Hematopoietic multipotent progenitor cell treated with erythropoietin and hydrocortisone succinate and interleukin-3 and kit ligand, for 4 days (in vitro differentiated cells): ENCODE measurements at places on chromosomes 12 and 14.

DNA sequence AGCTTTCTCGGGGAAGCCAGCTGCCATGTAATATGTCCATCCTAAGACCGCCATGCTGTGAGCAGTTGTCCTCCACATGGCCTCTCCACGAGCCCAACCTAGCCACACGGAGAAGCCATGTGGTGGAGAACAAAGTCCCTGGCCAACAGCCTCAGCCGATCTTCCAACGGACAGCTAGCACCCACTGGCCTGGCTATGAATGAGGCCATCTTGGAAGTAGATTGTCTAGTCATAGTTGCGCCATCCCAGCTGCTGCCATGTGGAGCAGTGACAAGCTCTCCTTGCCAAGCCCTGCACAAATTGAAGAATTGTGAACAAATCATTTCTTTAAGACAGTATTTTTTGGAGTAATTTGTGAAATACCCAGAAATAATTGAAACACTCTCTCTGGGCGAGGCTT, 49.3 kb upstream of the USP44 start:
- DNase-seq = no peak

DNA sequence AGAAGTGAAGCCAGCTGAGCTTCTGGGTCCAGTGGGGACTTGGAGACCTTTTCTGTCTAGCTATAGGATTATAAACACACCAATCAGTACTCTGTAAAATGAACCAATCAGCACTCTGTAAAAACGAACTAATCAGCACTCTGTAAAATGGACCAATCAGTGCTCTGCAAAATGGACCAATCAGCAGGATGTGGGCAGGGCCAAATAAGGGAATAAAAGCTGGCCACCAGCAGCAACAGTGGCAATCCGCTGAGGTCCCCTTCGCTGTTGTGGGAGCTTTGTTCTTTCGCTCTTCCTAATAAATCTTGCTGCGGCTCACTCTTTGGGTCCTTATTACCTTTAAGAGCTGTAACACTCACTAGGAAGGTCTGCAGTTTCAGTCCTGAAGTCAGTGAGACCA, 72.3 kb downstream of the NTS start:
- DNase-seq = no peak

DNA sequence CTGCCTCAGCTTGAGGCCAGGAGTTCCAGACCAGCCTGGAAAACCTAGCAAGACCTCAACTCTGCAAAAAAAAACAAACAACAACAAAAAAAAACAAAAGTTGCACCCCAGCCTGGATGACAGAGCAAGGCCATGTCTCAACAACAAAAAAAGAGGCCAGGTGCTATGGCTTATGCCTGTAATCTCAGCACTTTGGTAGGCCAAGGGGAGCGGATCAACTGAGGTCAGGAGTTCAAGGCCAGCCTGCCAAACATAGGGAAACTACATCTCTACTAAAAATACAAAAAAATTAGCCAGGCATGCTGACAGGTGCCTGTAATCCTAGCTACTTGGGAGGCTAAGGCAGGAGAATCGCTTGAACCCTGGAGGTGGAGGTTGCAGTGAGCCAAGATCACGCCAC, 6.5 kb upstream of the SLC2A14 start:
- DNase-seq = no peak

- DNase-seq = no peak
Observed at GRCh38 chr12:80829767-80830166, 108.0 kb downstream of the LIN7A start.

DNA sequence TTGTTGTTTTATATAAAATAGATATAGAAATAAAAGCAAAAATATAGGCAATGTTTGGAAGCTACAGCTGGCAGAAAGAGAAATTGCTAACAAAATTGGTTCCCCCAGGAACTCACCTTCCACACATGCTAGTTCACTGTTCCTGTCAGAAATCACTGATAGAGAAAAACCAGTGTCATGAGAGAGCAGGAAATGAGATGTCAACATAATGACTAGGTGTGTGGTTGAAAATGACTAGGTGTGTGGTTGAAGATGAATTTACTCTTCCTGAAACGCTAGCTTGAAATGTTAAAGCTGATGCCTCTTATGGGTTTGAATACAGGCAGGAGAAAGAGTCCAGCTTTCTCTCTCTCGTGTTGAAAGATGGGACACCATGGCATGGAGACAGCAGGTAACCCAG, 216.3 kb downstream of the C12orf42 start:
- no peak for DNase-seq

DNA sequence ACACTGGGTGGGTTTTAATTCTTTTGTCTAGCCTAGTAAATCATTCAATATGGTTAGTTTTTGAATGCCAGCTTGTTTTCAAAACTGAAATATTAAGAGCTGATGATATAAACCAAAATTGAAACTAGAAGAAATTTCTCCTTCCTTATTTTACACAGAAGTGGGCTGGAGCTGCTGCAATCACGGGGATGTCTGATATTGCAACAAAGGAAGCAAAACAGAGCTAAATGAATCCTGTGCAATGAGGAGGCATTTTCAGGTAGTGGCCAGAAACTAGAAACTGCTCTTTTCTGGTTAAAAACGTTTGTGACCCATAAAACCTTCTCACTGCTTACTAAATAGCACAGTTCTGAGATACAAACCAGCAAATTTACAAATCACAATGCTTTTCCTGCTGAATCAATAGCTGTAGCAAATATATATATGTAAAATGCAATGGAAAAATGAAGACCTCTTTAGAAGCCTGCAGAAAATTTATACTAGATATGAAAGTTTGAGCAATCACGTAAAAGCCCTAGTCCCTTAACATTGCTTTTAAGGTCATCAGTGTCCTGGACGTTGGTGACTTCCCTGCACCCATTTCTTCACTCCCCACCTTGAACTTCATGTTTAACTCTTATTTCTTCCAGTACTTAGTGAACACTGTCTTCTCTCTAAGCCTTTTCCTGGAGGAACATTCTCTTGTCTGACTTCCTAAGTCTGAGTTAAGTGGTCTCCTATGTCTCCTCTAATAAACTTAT, 15.9 kb upstream of the LRRK2 start:
- DNase-seq = peak; percentile 47

GRCh38 chr12:7282844-7283243, 21.0 kb upstream of the ACSM4 start:
- DNase-seq = no peak

DNA sequence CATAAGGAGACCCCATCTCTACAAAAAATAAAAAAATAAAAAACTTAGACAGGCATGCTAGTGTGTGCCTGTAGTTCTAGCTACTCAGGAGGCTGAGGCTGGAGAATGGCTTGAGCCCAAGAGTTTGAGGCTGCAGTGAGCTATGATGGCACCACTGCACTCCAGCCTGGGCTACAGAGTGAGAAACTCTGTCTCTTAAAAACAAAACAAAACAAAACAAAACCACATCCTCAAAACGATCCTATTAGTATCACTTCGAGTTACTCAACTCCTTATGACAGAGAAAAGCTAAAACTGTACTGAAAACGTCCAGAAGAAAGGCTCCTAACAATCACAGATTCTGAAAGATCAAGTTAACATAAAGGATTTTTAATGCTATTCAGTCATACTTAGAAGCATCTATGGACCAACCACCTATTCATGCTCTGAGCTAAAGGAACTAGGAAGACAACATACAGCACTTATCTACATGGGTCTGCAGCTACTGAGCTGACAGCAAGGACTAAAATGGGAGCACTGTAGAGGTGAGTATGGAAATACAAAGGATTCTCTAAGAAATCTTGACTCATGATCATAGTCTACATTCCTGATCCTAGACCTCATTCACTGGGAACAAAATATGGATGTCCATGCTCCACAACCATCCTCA, 75.3 kb upstream of the DUSP6 start:
- peak; percentile 24 for DNase-seq

DNA sequence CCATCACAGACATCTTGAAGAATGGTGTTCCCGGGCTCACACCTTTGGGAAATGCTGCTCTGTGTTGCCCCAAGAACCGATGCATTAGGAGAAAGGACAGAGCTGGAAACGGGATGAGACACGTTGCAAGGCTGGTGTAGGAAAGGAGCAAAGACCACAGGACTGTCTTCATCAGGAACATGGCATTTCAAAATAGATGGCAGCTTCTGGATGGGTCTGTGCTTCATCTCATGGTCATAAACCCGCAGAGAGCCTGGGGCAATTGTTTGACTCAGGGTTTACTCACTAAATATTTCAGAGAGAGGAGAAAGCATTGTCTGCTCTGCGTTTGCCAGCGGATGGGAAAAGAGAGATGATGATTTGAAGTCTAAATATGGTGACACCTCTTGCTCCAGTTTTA, 76.3 kb downstream of the CACNA1C start:
- DNase-seq = no peak

DNA sequence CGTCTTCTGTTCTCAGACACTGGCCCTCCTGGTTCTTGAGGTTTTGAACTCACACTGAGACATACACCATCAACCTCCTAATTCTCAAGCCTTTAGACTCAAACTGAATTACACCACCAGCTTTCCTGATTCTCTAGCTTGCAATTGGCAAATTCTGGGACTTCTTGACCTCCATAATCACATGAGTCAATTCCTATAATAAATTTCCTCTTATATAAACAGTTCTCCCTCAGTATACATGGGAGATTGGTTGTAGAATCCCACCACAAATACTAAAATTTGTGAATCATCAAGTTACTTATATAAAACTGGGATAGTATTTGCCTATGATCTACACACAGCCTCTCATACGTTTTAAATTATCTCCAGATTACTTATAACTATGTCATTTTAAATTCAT, 162.2 kb downstream of the DIO2 start:
- DNase-seq = no peak

DNA sequence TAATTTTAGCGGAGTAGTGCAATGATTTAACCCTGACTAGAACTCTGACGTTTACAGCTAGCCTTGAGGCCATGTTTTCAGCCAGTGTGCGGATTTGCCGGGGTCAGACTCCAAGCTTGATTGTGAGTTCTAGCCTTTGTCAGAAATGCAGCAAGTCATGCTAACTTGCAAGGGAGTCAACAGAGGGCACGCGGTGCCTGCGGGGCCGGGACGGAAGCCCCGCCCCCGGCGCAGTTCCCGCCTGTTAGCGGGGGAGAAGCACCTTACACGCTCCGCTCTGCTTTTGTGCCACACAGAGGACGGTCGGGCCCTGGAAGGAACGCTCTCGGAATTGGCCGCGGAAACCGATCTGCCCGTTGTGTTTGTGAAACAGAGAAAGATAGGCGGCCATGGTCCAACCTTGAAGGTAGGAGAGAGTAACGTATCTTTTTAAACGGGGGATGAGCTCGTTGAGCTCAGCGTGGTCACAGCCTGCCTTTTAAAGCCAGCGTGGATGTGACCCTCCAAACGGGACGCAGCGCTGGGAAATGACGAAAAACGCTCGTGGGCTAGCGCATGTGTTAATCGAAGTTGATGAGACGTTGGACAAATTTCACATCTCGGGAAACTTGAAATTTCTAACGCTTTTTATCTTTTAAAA, 14.8 kb upstream of the EID3 start:
- DNase-seq = peak; percentile 96

DNA sequence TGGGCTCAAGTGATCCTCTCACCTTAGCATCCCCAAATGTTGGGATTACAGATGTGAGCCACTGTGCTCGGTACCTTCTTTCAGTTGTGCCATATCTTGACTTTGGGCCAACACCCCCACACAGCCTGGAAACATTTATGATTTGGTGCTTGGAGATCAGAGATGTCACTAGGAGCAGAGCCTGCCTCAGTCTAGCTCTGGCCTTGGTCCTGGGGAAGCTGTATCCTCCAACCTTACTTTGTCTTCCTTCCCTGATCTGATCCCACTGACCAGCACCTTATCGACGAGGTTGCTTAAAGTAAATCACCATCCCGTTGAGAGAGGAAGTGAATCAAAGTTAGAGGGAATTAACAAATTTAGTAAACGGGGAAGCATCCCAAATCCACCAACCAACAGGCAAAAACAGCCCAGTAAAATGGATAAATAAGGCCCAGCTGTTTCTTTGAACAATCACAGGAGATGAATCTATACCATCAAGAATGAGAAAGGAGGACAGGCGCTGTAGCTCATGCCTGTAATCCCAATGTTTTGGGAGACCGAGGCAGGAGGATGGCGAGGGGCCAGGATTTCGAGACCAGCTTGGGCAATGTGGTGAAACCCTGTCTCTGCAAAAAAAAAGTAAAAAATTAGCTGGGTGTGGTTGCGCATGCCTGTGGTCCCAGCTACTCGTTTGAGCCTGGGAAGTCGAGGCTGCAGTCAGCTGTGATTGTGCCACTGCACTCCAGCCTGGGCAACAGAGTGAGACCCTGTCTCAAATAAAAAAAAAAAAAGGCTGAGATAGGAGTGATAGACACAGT, 3.4 kb downstream of the PLBD2 start:
- DNase-seq = no peak

- no peak for DNase-seq
Observed at GRCh38 chr12:18651525-18651924, 86.3 kb downstream of the PLCZ1 start.

GRCh38 chr12:14310866-14311265, 54.6 kb upstream of the ATF7IP start:
- DNase-seq = no peak

DNA sequence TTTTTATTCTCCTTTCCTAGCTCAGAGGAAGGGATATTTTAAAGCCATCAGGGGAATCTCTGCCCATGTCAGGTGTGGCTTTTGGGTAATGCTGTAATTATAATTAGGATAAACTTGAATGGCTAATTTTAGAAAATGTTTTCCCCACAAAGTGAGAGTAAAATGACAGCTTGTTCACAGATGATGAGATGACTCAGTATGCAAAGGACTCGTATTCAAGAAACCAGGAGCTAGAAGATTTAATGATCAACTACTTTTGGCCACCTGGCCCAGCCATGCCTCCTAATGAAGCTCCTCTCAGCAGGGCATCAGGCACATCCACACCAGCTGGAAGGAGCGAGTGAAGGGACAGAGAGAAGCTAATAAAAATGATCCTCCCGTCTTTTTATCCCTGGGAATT, 29.0 kb upstream of the PLEKHG7 start:
- DNase-seq = no peak

DNA sequence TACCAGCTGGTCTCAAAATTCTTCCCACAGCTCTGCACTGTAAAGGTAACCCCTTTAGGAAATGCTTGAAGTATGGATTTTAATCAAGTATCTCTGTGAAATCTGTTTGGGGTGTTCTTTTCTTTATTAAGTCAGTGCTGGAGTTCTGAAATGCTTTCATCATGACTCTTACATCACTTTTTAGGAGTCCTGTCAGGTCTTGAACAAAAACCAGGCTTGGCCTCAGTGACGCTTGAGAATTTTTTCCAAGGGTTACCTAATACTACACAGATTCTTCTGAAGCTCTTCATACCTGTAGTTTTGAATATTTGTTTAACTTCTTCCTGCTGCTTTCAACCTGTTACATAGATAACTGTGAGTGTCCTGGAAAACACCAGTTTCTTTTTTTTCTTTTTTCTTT, 47.0 kb upstream of the KCNH3 start:
- DNase-seq = no peak

GRCh38 chr12:64808110-64808509, 16.3 kb upstream of the TBC1D30 start:
- DNase-seq = no peak

DNA sequence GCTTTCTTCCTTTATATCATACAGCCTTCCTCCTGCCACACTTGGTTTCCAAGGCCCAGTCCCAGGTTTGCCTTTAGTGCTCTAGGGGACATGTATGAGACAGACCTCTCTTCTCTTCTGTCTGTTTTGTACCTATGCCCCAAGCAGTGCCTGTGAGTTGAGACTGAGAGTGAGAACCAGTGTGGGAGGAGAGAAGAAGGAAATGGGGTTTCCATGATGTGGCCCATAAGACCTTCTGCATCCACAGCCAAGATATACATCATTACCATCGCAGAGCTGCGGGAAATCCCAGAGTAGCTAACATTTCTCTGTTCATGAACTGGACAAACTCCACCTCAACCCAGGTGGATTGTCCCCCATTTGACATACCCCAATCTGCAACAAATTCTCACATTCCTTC, 2.8 kb downstream of the TESPA1 start:
- no peak for DNase-seq

GRCh38 chr14:100903134-100903468, 421 bp downstream of the RTL1 start:
- DNase-seq = no peak
